ENCODE measurements at places on chromosomes 5 and 9.
A peak's percentile ranks its signal among the peaks of the same experiment; 100 is the strongest.

DNA sequence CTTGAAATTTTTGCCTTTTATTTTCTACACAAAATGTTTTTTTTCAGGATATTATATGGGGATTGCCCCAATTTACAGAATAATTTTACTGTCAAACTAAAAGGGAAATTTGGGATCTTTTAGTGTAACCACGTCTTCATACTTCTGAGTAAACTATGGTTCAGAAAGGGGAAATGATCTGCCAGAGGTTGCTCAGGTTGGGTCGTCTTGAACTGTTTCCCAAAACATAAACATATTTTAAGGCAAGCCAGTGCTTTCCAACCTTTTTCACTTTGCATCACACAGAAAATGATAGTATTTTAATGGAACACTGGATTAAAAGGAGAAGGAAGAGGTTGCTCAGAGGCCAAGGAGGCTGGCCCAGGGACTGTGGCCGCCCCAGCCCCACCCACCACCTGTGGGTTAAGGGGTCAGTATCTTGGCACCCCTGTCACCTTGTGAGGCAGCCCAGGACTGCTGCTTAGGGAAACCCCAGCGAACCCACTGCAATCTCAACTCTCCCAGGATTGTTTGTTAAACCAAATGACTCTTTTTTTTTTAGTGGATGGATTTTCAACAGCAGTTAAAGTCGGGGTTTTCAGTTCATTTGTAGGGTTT lies 142.7 kb upstream of the DHFR start:
- DNase-seq, result no peak

DNA sequence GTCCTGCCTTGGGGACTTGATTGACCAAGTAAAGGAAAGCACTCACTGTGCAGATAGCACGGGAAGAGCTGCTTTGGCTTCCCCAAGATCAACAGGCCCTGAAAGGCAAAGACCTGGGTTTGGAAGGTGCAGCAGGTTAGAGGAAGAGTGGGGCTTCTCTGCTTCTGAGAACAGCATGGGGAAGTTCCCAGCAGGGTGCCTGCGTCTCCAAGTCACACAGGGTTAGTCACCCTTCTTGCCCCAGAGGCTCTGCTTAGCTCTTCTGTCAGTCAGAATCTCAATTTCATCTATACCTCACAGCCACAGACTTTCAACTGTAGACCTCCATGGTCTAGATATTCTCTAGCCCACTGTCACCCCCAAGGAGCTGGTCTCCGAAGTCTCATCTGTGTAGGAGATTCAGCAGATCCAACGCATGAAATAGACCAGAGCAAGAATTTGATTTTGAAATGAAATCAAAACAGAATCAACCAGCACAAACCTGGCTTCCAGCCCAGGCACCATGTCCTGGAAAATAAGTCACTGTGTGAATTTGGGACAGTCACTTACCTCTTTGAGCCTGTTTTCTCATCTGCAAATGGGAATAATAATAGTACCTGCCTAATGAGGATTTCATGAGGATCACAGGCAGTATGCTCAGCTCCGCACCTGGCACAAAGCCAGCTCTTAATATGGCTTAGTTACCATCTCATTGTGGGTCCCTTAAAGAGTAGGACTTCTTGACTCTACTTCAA lies 64.0 kb downstream of the SFXN1 start:
- DNase-seq, result no peak

GRCh38 chr5:159832073-159832472 lies 84.2 kb upstream of the ADRA1B start:
- no peak for DNase-seq

DNA sequence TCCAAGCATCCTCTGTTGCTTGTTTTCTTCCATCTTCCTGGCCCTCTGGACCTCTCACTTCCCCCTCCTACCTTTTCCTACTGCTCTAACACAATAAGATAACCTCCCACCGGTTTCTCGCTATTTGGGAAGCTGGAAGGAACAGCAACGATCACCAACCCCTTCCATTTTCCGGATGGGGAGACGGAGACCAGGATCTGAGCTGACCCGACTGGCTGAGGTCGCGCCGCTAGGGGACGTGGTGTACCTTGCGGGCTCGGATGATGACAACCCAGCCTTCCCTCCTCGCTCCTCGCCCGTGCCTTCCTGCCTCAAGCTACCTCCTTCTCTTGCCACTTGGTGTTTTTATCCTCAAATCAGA lies 1.9 kb downstream of the LPAR1 start:
- no peak for DNase-seq

DNA sequence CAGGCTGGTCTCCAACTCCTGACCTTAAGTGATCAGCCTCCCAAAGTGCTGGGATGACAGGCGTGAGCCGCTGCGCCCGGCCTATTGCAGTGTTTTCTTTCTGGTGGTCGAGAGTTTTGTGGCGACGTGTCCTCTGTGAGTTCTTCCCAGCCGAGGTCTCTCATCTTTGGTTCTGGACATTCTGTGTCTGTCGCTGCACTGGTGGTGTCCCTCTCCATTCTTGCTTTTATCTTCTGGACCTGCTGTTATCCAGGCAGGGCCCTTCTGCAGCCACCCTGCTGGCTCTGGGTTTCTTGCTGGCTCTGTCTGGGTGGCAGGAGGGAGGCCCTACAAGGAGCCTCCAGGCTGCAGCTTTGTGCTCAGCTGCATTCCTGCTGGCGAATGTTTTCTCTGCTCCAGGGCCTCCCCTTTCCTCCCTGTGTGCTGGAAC lies 49.1 kb upstream of the EXOC3 start:
- DNase-seq, result no peak

- DNase-seq, result peak; percentile 26
Measured at GRCh38 chr5:116068028-116068632, 16.7 kb upstream of the COMMD10 start.

All from activated T-cell treated with anti-CD3 and anti-CD28 coated beads for 4 hours (primary cell).